ENCODE measurements at places on chromosomes 4 and X.

- no peak for DNase-seq
These were observed 3.6 kb downstream of the SLC10A6 start for GRCh38 chr4:86845593-86845992.

DNA sequence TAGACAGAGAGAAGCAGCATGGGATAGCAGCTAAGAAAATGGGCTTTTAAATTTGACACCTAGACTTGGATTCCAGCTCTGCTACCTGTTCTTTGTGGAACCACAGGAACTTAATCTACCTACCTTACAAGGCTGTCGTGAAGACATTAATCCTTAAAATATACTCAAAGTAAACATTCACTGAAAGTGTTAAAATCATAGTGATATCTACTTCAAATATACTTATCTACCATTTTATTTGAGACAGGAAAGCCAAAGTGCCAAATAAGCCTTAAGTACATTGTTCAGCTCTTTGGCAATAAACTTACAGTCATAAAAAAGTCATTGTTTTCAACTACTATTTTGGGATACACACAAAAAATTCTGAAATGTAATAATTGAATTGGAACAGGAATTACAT, 295.0 kb upstream of the PITX2 start:
- DNase-seq, result no peak

- DNase-seq, result no peak
These were observed 50.1 kb downstream of the ELF2 start for GRCh38 chr4:139126898-139127297.

DNA sequence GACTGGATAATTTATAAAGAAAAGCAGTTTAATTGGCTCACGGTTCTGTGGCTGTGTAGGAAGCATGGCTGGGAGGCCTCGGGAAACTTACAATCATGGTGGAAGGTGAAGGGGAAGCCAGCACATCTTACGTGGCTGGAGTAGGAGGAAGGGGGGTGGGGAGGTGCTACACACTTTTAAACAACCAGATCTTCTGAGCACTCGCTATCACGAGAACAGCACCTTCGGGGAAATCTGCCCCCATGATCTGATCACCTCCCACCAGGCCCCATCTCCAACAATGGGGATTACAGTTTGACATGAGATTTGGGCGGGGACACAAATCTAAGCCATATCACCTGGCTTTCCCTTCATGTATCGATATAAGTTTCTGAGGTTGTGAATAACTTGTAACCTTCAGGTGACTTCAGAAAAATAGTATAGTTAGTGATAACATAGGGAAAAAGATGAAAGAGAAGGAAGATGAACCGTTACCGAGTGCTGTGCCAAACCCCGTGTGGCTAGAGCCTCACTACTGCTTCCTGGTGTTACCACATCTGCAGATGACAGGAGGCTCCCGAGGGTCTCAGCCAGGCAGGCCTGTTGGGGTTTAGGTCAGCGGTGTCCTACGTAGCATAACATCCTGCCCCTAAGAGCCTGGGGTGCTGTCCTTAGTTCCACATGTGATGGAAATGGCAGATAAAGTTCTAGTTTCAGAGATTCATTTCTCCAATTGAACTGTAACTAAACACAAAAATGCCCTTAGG, 103.5 kb downstream of the TNIP2 start:
- no peak for DNase-seq

DNA sequence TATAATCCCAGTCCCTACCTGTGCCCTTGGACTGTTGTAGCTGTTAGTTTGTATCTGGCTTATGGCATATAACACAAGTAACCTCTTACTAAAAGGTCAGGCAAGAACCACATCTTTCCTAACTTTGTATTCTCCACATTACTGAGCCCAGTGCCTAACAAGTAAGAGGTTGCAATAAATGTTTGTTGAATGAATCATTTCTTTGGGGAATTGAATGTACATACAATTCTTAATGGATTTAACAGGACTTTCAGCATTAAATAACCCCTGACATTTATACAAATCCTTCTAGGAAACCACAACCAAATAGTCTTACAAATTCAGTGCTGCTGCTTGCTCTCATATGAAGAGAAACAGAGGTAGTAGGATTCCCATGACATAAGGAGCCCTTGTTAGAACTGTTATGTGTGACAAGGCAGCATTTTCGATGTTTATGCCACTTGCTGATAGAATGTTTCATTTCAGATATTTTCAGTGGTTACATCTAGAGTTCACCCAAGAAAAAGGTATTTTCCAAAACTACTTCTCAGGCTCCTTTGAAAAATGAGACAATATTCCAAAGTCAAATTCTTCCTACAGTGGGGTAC, 62.0 kb downstream of the MBNL3 start:
- DNase-seq, result no peak

- no peak for DNase-seq
These were observed 111.7 kb downstream of the SNCA start for GRCh38 chr4:89725268-89725667.

- DNase-seq, result no peak
These were observed 8.4 kb downstream of the N4BP2 start for GRCh38 chr4:40065010-40065409.

GRCh38 chrX:112664924-112665323, 14.8 kb downstream of the LHFPL1 start:
- DNase-seq, result no peak

DNA sequence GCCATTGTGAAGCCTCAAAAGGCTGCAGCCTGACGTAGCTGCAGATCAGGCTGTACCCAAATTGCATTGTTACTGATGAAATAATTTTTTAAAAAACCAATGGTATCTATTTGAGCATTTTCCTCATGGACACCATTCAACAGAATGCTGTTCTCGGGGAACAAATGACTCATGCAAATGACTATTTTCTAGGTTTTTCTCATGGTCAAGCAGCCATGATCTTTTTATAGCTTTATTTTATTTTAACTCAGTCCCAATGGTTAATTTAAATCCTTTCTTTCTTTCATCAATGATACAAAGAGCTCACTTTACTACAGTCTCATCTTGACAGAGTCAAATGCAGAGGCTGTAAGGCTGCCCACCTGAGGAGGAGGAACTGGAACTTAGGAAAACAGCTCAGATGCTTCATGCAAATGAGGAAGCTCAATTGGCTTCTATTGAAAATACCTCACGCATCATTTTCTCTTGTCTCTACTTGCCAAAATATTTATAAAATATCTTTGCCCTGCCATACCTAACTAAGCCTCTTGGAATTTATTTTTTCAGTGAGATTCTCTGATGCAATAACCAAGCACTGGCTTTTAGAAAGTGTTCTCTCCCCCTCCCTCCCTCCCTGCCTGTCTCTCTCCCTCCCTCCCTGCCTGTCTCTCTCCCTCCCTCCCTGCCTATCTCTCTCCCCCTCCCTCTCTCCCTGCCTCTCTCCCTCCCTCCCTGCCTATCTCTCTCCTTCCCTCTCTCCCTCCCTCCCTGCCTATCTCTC, 81.0 kb downstream of the SORBS2 start:
- DNase-seq, result no peak

DNA sequence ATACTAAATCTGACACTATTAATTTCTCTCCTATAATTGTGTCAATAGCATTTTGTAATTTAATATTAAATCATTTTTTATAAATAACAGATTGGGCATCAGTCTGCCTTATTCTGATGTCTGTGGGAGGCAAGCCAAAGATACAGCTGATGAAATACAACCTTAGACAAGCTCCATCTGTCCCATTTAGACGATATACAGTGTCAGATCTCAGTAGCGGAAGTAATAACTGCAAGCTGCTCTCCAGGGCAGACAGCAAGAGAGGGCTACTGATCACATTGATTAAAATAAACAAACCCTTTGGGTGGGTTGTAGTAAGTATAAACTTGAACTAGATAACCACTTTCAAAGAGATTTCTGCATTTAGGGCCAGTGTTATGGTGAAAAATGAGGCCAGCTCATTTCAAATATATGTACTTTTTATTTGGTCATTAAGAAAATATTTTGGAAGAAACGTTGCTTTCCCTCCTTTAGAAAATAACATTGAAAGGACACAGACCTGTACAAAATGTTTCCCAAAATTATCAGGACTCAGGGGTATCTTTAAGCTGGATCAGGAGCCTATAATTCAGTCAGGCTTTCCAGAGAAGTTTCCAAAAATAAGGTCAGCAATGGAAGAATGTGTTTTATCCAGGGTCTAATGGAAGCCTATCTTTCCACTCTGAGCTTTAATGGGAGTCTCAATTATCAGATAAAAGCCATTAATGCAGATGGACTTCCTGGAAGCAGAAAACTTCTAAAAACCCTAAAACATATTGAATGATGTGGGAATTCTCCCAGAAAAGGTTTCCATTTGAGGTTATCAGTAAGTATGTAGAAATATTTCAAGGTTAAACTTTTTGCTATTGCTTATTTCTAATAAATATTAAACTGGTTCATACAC, 1028.8 kb upstream of the IGFBP7 start:
- DNase-seq, result no peak

Data from stimulated activated CD4-positive, alpha-beta T cell treated with anti-CD3 and anti-CD28 coated beads, Interleukin-15, amount 100 ng/mL, for 1 hour (primary cell).